ENCODE measurements at places on chromosomes 2 and 18.

DNA sequence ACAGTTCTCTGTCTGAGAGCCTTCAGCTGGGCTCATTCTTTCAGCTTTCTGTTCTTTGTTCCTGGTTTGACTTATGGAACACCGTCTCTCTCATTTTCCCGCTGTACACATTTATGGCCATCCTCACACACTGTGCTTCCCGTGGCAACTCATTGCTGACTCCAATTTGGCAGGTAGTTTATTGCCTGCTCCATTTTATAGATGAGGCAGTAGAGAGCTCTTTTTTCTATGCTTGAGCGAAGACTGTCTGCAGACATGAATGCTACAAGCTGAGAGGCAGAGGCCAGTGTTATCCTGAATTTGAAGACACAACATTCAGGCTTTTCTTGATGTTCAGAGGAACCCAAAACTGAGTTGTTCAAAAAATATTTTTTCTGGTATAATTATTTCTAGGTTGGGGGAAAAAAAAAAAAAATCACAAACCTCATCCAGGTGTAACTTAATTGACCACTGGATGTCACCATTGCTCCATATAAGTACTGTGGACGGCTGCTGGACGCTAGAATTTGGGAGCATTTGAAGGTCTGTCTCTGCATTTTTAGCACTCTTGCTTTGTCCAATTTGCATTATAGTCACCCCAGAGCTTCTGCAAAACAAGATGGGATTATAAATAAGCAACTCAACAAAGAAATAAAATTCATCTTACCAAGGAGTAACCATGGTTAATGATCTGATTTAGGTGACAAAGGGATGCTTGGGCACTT lies 83.5 kb downstream of the HRH4 start:
- DNase-seq: no peak

GRCh38 chr2:25897506-25897905 lies 19.2 kb upstream of the ASXL2 start:
- DNase-seq: no peak

- no peak for DNase-seq
Observed at GRCh38 chr2:100107440-100107839, 35.0 kb downstream of the AFF3 start.

DNA sequence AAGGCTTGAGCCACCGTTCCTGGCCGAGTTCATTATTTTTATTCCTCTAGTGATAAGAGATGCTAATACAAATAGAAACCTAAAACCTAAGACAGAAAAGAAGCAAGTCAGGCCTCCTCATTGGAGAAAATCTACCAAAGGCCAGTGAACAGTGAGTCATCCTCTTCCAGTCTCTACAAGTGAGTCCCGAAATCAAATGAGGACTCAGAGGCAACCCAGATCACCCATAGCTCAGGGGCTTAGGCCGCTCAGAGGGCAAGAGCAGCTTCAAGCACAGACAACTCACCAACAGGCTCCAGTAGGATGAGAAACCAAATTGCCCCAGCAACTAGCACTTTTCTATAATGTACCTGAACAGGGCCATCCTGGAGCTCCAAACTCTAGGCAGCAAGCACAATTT lies 42.7 kb upstream of the ACMSD start:
- no peak for DNase-seq
